ENCODE measurements at places on chromosomes 5 and 9.

DNA sequence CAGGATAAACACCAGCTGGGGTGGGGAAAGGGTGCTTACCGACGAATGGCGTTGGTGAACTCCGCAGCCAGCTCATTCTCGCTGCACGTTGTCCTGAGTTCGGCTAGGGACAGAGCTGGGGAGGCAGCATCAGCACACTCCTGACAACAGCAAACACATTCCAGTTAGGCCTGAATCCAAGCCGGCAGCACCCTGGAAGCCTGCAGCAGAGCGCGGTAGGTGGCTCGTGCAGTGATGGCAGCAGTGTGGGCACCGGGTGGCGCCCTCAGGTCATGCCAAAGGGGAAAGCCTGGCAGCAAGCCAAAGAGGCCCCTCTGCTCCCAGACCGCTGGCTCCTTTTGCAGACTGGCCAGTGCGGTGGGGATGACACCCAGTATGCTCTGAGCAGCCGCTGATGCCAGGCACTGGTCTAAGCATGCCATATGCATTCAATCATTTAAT lies 66.9 kb downstream of the DCP2 start:
- DNase-seq: no peak

DNA sequence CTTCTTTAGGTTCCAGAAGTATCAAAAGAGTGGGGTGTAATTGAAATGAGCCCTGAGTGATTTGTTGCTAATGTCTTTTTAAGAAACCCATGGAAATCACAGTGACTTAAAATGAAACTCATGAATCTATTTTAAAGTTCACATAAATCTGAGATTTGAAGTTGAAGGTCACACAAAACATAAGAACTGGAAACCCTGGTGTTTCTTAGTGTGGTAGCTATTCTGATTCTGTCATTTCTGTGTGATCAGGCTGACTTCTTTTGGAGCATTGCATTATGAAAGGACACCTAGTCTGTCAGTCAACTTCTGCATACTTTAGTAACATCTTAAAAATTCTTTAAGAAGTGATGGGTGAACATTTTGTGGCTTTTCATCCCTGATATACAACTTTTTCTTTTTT lies 448.8 kb downstream of the TLE4 start:
- no peak for DNase-seq

GRCh38 chr9:107842530-107842929 lies 353.0 kb upstream of the KLF4 start:
- no peak for DNase-seq

DNA sequence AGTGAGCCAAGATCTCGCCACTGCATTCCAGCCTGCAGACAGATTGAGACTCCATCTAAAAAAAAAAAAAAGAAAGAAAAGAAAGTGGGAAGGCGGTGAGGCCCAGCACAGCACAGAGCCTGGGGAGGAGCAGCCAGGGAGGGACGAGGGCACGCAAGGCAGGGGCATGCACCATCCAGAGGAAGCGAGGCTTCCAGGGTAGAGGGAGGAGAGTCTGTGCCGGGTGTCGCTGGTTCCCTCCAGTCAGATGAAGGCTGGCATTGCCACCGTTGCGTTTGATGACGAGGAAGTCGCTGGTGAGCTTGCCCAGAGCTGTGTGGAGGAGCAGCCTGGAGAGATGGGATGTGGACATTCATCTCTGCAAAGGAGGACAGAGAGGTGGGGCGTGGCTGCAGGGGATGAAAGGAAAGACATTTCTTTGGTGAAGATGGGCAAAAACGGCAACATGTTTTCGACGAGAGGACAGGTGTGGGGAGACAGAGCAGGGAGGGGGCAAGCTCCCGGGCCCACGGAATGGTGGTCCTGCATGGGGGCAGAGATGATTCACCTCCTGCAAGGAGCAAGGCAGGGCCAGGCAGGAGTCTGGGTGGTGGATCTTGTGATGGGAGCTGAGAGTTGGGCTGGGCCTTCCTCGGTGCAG lies 18.6 kb upstream of the OLFM1 start:
- no peak for DNase-seq

GRCh38 chr9:91567642-91568274 lies 144.1 kb upstream of the NFIL3 start:
- no peak for DNase-seq

GRCh38 chr9:113594484-113595299 lies 131.2 kb downstream of the RGS3 start:
- DNase-seq: no peak

DNA sequence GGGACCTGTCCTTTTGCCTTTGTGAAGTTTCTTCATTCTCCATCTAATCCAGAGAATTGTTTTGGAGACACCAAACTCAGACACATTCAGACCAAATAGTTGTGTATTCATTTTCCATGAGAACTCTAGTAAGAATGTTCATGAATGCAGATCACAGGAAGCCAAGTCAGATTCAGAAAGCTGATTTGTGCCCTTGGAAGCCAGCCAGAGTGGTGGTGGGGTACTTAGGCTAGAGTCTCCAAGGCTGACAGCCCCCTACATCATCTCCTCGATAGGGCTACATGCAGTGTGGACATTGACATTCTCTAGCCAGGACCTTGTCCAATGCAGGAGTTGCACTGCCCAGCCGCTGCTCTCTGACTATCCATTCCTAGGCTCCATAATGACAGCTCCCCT lies 137.6 kb downstream of the UGCG start:
- DNase-seq: no peak

GRCh38 chr9:112339886-112340285 lies 6.5 kb upstream of the PTBP3 start:
- no peak for DNase-seq

GRCh38 chr5:31680528-31680927 lies 41.6 kb downstream of the PDZD2 start:
- no peak for DNase-seq

DNA sequence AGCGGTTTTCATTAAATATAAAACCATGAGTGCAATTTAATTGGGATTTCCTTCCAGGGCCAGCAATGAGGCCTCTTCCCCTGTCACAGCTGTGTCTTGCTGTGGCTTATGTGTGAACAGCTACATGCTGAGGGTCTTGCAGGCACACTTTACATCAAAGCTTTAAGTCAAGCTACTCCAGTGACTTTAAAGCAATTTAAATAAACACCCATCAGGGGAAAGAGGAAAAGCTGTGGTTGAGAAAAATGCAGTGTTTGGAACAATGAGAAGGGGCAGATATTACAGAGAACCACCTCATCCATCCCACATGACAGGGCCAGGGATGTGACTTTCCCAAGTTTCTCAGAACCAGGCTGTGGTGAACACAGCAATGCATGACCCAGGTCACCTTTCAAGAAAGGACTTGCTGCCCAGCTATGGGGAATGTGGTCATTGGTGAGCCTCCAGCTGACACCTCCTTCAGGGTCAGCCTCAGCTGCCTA lies 115.9 kb upstream of the LPAR1 start:
- DNase-seq: no peak

- DNase-seq: no peak
Measured at GRCh38 chr9:93950619-93951601, 4.2 kb downstream of the BARX1 start.

- DNase-seq: no peak
Measured at GRCh38 chr9:80968611-80969010, 720.7 kb downstream of the TLE1 start.
